ENCODE measurements at places on chromosomes 1 and 21. TPM values are rescaled to one million over a fixed set of nuclear protein-coding genes. Genes with fewer than 3 reads are reported as not detected.

- DNase-seq, result no peak
Measured at GRCh38 chr1:236809148-236809547, 14.1 kb downstream of the MTR start.

- no peak for DNase-seq
Measured at GRCh38 chr1:44283524-44284173, 70.4 kb downstream of the DMAP1 start.

DNA sequence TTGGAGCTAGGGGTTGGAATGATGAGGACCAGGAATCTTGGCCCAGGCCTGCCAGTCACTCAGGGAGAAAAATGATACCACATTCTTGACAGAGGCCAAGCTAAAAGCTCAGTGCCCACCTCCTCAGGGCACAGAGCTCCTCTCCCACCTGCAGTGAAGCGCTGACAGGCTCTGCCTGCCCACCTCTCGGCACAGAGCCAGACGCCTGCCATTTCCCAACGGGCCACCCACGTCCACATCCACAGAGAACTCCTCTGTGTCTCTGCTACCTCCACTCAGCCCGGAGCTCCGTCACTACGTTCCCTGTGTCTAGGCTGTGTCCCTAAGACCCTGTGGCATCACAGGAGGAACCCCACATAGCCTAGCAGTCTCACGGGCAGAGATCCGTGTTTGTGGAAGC lies 60.8 kb downstream of the MRPL37 start:
- no peak for DNase-seq

GRCh38 chr1:221897321-221897721 lies 155.4 kb upstream of the DUSP10 start:
- no peak for DNase-seq

DNA sequence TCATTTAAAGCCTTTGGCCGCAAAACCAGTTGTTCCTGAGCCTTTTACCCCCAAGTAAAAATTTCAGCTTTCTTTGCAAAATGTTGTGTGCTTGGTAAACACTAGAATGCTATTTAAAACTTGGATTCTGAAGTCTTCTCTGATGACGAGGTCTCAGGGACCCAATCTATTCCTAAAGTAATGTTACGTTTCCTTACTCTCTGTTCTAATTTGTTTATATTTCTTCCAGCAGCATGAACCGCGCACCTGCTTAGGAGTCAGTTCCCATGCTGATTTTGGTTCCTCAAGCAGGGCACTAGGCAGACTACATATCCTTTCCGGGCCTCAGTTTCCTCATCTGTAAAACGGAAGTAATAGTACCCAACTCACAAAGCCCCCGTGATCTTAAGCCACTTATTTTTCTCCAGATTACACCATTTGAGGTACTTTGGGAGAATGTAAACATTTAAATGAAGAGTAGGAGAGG lies 969 bp upstream of the ALDH4A1 start:
- no peak for DNase-seq

- DNase-seq, result no peak
Measured at GRCh38 chr1:212412374-212412773, 2.3 kb downstream of the PACC1 start.

DNA sequence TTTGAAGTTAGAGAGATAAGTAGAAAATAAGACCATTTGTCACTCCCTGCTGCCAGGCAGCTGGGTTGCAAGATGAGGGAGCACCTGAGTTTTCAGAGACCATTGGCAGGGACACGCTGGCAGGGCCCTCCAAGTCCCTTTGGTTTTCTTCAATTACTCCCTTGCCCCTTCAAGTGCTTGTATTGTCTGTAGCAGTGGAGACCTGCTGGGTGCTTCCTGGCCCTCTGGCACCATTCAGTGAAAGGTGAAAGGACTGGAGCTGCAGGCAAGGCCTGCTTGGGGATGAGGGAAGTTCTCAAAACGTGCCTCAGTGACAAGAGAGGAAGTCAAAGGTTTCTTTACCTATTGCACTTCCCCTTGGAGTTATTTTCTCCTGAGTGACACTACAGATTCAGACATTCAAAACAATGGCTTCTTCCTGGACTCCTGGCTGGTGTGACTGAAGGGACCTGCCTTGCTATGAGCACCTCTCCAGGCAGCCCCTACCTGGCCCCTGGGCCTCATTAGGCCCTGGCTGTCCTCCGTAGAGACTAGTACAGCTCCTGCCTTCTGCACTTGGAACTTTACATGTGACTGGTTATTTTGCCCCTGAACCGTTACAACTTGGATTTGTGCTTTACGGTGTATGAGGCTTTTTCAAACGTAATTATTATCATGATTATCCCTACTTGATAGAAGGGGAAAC lies 100.1 kb downstream of the C1orf21 start:
- no peak for DNase-seq

Gene CHRNB2
- total RNA-seq, result not detected

Gene PRR9
- not detected for total RNA-seq

Gene KRTAP7-1
- total RNA-seq, result not detected

Gene ANXA9
- total RNA-seq, result 0.62 TPM

Gene DFFA
- 28.2 TPM for total RNA-seq

Gene SERPINC1
- total RNA-seq, result not detected

Gene C1orf56
- 4.5 TPM for total RNA-seq

Gene MLLT11
- total RNA-seq, result 1.1 TPM

Gene SLC22A15
- total RNA-seq, result 9.3 TPM

Gene CFHR4
- not detected for total RNA-seq

Gene RIMS3
- 5.4 TPM for total RNA-seq

Gene LHX8
- not detected for total RNA-seq

Data from B cell (primary cell).